HTR-8/SVneo (cell line): ENCODE measurements at places on chromosomes 11 and 22.
A peak's percentile ranks its signal among the peaks of the same experiment; 100 is the strongest.

GRCh38 chr11:95102733-95103132 is 13.1 kb downstream of the ENDOD1 start:
- DNase-seq = no peak

- DNase-seq = no peak
Measured at GRCh38 chr11:129705341-129705740, 110.3 kb upstream of the TMEM45B start.

- DNase-seq = no peak
Measured at GRCh38 chr11:46130286-46130940, 9.2 kb upstream of the PHF21A start.

GRCh38 chr11:20337526-20338154 is 25.9 kb upstream of the HTATIP2 start:
- peak; percentile 20 for DNase-seq

DNA sequence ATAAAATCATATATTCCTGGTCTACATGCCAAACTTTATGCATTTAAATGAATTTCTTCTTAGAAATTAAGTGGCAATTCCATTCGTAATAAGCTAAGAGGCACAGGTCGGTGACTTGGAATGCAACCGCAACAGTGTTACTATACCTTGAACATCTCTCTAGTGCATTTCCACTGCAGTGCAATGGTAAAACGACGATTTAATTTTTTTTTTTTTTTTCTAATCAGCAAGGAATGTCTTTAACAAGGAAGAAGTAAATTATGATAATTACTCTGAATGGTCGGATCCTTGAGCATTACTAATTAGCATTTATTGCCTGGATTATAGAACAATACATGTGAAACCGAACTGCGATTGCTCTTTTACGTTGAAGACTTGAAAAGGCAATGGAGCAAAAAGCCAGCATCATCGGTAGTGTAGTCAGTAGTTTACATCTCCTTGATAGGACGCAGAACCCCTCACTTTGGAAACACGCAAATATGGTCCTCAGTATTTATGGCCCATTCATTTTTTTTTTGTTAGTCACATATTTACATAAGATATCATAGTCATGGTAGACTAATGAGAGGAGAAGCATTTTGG is 20.2 kb downstream of the BLID start:
- no peak for DNase-seq

- no peak for DNase-seq
Measured at GRCh38 chr11:133559833-133560471, 27.7 kb upstream of the OPCML start.

GRCh38 chr22:27175974-27176373 is 518.6 kb downstream of the MIAT start:
- DNase-seq = no peak

GRCh38 chr22:19701420-19702145 is 12.7 kb upstream of the SEPTIN5 start:
- DNase-seq = no peak

GRCh38 chr22:30206944-30207343 is 39.6 kb downstream of the LIF start:
- peak; percentile 83 for DNase-seq

DNA sequence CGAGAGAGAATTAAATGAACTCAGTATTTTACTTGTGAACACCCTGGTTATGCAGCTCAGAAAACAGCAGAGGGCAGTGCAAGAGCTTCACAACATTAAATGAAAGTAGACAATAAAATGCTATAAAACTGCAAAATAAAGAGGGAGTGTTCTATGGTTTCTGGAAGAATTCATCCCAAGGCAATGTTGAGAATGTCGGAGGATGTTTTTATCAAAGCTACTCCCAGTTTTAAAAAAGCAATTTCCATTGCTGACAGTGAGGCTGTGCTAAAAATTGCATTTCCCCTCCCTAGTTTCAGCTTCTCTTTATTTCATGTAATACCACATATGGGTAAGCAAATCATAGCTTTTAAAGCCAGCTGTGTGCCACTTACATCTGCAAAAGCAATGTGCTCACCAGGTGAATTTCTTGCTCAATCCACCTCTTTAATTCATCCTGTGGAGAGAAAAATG is 296.8 kb downstream of the RAB38 start:
- no peak for DNase-seq

DNA sequence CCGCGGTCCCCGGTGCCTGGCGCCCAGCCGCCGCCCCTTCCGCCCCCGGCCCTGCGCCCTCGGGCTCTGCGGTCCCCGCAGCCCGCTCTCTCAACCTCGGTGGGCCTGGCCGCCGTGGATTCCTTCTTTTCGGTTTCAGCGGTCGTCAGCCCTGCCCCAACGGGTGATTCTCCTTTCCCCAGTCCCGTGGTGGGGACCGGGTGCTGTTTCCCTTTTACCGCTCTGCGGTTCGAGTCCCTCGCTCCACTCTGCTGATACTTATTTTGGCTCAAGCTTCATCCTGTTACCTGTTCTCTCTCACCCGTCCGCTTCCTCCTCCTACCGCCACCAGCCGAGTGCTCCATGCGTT is 494 bp downstream of the ZDHHC5 start:
- DNase-seq = no peak

DNA sequence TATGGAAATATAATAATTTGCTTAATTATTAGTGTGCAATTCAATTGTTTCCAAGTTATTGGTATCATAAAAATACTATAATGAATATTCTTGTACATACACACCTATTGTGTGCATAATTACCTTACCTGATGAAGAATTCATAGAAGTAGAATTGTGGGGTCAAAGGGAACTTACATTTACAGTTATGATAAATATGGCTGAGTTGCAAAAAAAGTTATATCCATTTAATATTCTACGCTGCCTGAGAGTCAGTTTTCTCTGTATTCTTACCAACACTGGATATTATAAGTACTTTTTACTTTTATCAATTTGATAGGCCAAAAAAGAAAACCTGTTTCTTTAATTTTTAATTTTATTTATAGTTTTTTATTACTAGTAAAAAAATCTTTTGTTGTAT is 2.1 kb upstream of the PSMA1 start:
- no peak for DNase-seq

- DNase-seq = no peak
Measured at GRCh38 chr11:94629741-94630140, 62.6 kb downstream of the PIWIL4 start.

DNA sequence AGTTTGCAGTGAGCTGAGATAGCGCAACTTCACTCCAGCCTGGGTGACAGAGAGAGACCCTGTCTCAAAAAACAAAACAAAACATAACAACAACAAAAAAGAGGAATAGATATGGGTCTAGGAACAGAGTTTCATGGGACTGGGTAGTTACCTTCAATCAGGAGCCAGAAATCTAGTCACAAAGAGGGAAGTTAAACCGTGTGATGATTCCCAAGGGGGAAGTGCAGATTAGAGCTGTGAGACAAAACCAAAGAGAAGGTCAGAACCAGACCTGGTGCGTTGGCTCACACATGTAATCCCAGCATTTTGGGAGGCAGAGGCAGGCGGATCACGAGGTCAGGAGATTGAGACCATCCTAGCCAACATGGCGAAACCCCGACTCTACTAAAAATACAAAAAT is 42.1 kb upstream of the LARGE1 start:
- no peak for DNase-seq
